ENCODE measurements at places on chromosomes 2 and 18. TPM values are rescaled to one million over a fixed set of nuclear protein-coding genes. Genes with fewer than 3 reads are reported as not detected.

- DNase-seq: peak; percentile 77
Observed at GRCh38 chr2:214201892-214202291, 209.0 kb upstream of the VWC2L start.

Gene SAG
- total RNA-seq: not detected

Gene CFAP221
- total RNA-seq: not detected

Gene CPLX4
- not detected for total RNA-seq

GRCh38 chr2:38633895-38634294, 31.2 kb upstream of the HNRNPLL start:
- DNase-seq: no peak

GRCh38 chr2:162509288-162509968, 165.5 kb downstream of the GCA start:
- DNase-seq: no peak

Gene KIAA2012
- not detected for total RNA-seq

Gene FLACC1
- total RNA-seq: 0.26 TPM

Gene MERTK
- total RNA-seq: 0.23 TPM

Gene CBLN2
- total RNA-seq: not detected

Gene IL1R2
- total RNA-seq: not detected

- peak; percentile 16 for DNase-seq
Observed at GRCh38 chr2:176392249-176392648, 123.0 kb downstream of the MTX2 start.

GRCh38 chr2:63594660-63595059, 5.9 kb downstream of the MDH1 start:
- DNase-seq: no peak

GRCh38 chr2:1563084-1563857, 150.0 kb downstream of the TPO start:
- no peak for DNase-seq

DNA sequence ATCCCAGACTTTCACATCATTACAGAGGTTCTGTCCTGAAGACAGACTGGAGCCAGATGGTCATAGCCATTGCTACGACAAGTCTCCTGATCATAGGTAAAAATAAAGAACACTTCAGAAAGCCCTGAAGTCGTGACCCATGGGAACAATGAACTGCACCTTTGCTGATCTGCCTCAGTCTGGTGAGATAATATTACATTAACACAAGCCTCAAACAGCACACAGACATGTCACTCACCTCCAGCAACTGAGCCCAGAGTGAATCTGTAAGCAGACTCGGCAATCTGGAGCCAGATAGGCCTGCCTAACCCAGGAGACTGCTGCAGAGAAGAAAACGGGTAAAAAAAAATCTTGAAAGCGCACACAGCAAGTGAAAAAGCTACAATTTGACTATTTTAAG, 79.2 kb downstream of the SLC25A12 start:
- DNase-seq: no peak

Gene COX7A2L
- 149 TPM for total RNA-seq

GRCh38 chr2:202375609-202376408, at the start of gene BMPR2:
BMPR2 (plus strand) TSS chr2:202376327; CDS start chr2:202377475, 1,148 bp downstream.
- DNase-seq: peak; percentile 90

GRCh38 chr18:8654503-8655451, 45.5 kb downstream of the RAB12 start:
- no peak for DNase-seq

Gene SOWAHC
- total RNA-seq: 15.2 TPM

Gene OSBPL6
- total RNA-seq: 3.3 TPM

GRCh38 chr18:49031511-49032188, 80.9 kb upstream of the SMAD7 start:
- no peak for DNase-seq

GRCh38 chr2:86477349-86477748, 36.2 kb downstream of the KDM3A start:
- no peak for DNase-seq

- DNase-seq: no peak
Observed at GRCh38 chr2:58865436-58865835, 624.3 kb upstream of the FANCL start.

Gene GPR75
- not detected for total RNA-seq

Gene FEV
- not detected for total RNA-seq

- DNase-seq: no peak
Observed at GRCh38 chr2:222613715-222614331, 42.1 kb downstream of the FARSB start.

Gene KYNU
- total RNA-seq: not detected

- no peak for DNase-seq
Observed at GRCh38 chr2:175019566-175020327, 14.6 kb upstream of the CHN1 start.

- no peak for DNase-seq
Observed at GRCh38 chr2:233380995-233381637, 26.8 kb downstream of the DGKD start.

DNA sequence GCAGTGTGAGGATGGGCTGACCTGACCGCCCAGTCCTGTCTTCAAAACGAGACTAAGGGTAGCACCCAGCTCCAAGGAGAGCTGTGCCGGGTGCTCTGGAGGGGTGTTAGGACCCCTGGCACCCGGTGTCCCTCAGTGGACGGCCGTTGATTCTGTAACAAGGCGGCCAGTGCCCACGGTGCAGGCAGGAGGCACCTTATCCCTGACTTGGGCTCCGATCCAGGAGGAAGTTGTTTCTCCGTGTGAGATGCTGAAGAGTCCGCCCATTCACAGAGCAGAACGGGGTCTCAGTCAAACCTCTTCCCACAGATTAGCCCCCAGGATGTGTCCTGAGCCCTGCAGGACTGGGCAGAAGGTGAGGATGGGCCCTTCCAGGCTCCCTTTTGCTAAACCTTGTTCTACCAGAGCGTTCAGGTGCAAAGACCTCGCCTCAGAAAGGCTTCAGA, 123.0 kb downstream of the NFATC1 start:
- no peak for DNase-seq

GRCh38 chr2:18835787-18836186, 246.4 kb upstream of the NT5C1B start:
- DNase-seq: no peak

- DNase-seq: no peak
Observed at GRCh38 chr2:148096012-148096411, 75.1 kb downstream of the MBD5 start.

- no peak for DNase-seq
Observed at GRCh38 chr2:28406276-28407096, 13.8 kb downstream of the FOSL2 start.

Gene KLHL41
- total RNA-seq: not detected

Gene CIDEA
- total RNA-seq: not detected

GRCh38 chr2:230664128-230664527, 48.5 kb upstream of the CAB39 start:
- DNase-seq: peak; percentile 92

GRCh38 chr2:241776336-241777169, at the start of gene GAL3ST2:
GAL3ST2 (plus strand) TSS chr2:241776822; CDS start chr2:241776956, 134 bp downstream.
- DNase-seq: no peak

Gene SLC14A1
- total RNA-seq: 35.8 TPM

DNA sequence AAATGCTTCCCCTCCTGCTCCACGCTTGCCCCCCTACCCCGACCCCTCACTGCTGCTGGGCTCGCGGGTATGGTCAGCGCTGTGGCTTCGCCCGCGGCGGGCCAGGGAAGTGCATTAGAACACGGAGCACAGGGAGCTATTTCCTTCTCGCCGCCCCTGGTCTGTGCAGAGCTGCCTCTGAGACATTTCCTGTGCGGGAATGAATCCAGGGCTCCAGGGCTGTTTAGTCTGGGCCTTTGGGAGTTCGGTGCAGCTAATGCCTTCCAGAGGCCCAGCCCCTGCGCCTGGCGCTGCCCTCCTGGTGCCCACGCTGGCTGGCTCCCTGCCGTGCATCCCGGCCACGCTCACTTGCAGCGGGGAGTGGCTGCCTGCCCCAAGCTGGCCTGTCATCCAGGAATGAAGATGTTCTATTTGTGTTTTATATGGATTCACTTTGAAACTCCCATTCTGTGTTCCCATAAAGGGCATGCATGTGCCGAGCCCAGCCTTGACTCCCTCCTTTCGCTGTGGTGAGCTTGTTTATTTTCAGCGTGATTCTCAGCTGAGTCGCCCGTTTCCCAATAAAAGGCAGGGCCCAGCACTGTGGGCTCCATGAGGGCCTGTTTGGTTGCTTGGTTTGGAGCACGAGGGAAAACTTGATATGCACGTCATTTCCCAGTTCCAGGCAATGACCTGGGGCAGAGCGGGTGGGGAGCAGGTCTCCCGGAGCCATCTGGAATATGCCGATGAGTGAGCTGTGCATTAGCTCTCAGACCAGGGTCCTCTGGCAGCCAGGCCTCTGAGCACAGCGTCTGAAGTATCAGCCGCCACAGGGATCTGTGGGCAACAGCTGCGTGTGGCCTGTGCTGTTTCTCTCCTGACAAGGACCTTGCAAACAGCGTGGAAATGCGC, 42.7 kb downstream of the SH3RF3 start:
- peak; percentile 95 for DNase-seq

All from MG63 (cell line).